ENCODE measurements at places on chromosomes 13 and 19.

GRCh38 chr13:27379126-27379525 lies 45.3 kb upstream of the GTF3A start:
- no peak for DNase-seq

DNA sequence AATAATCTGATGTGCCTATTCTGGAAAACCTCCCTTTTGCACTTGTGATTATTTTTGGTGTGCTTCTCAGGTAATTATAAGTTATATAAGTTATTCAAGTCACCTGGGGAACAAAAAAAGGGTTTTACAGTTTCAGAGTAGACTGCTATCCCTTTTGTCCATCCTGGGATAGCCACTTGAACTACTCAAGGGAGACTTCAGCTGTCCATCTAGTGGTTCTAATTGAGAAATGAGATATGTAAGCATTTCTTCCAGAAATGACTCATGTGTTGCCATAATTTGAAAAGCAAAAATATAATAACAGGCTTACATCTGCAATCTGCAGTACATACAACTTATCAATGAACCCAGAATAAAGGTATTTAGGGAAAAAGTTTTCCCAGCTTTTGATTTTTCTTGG lies 20.4 kb downstream of the UBL3 start:
- DNase-seq: peak; percentile 5

- DNase-seq: no peak
Observed at GRCh38 chr19:36160821-36161596, 8.8 kb upstream of the COX7A1 start.

DNA sequence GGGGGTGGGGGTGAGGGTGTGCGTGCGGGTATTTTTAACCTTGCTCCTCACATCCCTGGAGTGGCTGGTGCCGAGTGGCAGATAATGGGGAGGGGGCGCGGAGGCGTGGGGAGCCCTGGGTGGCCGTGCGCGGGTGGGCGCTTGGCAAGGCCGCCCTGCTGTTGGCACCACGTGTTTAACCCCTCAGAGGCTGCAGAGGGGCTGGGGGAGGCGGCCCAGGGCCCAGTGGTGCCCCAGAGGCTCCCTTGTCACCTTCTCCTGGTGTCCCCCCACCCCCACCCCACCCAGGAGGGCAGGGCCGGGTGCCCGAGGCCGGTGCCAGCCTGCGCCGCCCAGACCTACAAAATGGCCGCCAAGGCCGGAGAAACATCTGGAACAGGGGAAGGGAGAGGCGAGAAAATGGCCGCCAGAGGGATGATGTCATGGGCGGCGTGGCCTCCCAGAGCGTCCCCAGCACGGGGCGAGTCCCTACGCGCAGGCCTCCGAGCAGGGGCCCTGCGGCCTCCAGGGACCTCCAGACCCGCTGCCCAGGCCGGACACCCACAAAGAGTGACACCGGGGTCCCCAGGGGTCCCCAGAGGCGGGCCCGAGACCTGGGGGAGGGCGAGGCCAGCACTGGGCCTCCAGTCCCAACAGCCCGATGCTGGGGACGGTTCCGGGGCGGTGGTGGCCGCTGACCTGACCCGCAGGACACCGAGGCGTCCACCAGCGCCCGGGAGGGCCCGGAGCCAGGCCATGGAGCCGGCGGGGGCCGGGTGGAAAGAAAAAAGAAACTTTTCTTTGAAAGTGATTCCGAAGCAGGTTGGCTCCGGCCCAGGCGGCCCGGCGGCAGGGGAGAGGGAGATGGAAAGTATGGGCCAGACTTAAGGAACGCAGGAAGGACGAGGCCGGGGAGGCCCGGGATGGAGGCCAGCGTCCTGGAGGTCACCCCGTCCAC lies 38.2 kb downstream of the NFIC start:
- peak; percentile 93 for DNase-seq

GRCh38 chr13:26185720-26186117 lies 36.4 kb downstream of the RNF6 start:
- DNase-seq: no peak

GRCh38 chr13:48492096-48492440 lies 40.8 kb downstream of the RCBTB2 start:
- no peak for DNase-seq

- DNase-seq: peak; percentile 84
Observed at GRCh38 chr13:23384111-23384510, 49.4 kb downstream of the SACS start.

GRCh38 chr13:79392882-79393563 lies 13.0 kb downstream of the RBM26 start:
- DNase-seq: peak; percentile 71

Measured in EH (cell line).